ENCODE measurements at places on chromosomes 12 and 14.

DNA sequence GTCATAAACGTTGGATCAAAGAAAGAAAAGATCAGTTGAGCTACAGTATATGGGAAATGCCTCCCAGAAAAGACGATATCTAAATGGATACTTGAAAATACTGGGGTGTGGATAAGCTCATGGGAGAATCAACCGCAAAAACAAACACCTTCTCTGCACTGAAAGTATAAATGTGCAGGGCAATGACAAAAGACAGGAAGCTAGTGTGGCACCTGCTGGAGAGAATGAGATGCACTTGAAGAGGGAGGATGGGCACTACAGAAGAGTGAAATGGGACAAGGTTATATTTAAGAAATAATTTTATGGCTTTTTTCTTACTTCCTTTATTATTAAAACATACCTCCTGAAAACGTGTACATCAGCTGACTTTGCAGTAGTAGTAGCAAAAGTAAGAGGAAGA is 153.7 kb downstream of the PRKD1 start:
- DNase-seq = no peak

GRCh38 chr14:93548102-93548843 is 117.5 kb downstream of the UNC79 start:
- no peak for DNase-seq

DNA sequence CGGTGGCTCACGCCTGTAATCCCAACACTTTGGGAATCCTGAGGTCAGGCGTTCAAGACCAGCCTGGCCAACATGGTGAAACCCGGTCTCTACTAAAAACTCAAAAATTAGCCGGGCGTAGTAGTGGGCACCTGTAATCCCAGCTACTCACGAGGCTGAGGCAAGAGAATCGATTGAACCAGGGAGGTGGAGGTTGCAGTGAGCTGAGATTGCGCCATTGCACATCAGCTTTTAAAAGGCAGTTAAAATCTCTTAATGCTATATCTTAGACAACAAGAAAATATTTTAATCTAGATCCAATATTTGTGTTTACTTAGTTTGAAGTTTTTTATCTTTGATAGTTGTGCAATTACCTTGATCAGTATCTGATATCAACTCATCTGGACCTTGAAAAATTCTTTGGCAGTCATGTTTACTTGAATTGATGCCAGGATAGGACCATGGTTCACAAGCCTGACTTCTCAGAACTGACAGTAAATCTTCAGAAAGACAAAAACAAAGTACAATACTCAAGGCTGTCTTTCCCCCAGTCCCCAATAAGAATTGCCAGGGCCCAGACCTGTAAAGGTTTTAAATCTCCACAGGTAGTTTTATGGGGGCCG is 135.0 kb upstream of the AEBP2 start:
- DNase-seq = no peak

DNA sequence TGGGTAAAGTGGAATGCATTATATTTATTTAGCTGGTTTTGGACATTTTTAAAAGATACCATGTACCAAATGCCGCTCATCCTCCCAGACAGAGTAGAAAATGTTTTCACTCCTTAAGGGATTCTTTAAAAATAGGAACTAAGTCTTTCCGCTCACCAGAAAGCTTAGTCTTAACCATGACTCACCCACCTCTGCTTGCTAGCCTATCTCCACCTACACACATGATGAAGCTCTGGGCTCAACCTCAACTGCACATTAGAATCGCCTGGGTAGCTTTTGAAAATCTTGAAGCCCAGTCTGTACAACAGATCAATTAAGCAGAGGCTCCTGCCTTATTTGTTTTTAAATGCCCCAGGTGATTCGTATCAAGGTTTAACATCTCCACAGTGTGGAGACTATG is 260.5 kb downstream of the NEDD1 start:
- DNase-seq = no peak

- no peak for DNase-seq
Observed at GRCh38 chr14:101223127-101223526, 319.6 kb upstream of the RTL1 start.

DNA sequence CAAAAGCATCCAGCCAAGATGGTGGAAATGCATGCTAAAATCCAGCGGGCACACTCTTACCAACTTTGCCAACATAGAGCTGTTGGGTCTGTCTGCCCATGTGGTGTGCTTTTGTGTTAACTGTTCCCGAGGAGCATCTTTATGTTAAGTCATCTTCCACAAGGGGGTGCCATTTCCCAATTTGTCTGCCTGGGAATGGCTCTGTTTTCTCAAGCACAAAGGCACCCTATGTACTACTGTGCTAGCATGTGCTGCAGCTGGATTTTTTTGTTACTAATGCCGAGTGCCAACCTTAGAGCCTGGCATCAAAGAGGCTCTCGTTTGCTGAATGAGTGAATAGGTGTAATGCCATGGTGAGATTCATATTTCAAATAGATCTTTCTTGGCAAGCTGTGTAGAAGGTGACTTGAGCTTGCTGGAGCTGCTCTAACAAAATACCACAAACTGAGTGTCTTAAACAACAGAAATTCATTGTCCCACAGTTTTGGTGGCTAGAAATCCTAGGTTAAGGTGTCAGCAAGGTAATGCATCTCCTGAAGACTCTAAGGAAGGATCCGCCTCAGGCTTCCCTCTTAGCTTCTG is 74.3 kb downstream of the TRHDE start:
- no peak for DNase-seq

DNA sequence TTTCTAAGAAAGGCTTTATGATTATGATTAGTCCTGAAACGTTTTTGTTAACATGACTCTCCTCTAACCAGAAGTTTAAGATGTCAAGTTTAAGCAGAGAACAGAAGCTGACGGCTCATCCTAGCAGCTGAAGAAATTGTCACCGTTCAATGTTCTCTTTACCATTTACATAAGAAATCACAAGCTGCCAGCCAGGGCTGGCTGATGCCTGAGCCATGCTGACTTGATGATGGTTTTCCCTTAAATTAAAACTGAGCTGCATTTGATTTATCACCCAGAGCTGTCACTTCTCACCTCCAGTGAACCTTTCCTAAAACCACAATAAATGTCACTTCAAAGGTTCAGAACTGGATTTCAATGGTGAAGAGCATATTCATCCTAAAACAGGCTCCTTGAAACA is 153.6 kb downstream of the KTN1 start:
- DNase-seq = no peak

GRCh38 chr14:92472860-92473259 is 40.7 kb upstream of the RIN3 start:
- no peak for DNase-seq

DNA sequence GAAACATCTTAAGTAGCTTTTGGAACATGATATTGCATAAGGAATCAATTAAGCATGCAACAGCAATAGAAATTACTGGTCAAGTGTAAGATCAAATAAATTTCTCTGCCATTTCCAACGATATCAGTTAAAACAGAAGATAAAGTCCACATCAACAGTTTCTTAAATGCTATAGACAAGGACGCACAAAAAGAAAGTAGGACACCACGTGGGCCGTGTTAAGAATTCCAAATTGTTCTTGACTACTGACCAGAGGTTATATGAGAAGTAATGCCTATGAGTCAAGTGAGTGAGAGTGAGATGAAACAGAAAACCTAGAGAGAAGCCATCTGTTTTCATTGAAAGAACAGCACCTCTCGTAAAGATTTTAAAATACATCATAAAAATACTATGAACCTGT is 318.2 kb downstream of the TMEM117 start:
- no peak for DNase-seq

GRCh38 chr12:121702944-121703343 is 9.6 kb upstream of the TMEM120B start:
- DNase-seq = no peak

DNA sequence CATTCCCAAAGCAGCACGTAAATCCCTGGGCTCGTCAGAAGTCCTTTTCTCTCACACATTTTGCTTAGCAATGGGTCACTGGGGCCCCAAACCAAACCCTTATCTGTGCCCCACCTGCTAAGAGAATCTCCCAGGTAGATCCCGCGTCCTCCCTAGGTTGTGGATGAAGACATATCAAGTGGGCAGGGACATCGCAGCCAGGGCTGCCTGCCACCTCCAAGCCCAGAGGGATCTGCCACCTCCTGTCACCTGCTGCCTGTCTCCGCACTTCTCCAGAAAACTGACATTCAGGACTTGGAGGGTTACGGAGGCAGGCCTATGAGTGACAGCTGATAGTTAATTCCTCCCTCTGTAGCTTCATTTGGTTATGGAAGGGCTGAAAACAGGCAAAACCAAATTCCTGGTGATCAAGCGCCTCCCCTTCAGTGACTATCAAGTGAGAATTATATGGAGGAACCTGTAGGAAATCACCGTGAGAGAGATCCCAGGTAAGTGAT is 19.5 kb downstream of the BCL11B start:
- no peak for DNase-seq

DNA sequence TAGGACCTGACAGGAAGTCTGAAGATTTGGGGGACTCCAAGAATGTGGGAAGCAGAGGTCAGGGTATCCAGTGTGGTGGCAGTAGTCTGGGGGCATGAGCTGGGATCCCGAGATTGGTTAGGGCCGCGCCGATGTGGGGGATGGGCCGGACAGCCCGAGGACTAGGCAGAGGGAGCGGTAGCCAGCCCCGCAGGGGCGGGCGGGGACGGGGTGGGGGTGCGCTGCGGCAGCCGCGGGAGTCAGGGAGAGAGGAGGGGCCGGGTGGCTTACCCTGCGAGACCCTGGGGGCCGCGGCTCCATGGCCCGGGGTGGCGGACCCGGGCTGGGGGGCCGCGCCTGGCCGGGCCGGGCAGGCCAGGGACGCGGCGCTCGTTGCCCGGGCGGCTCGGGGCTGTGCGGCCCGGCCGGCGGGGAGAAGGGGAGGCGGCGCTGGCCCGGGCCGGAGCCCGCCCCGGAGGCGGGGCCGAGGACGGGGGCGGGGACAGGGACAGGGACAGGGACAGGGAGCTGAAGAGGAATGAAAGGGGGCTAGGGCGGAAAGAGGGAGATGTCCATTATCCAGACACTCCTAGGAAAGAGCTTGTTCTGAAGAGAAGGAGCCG is 5.6 kb downstream of the ZNF385A start:
- no peak for DNase-seq

DNA sequence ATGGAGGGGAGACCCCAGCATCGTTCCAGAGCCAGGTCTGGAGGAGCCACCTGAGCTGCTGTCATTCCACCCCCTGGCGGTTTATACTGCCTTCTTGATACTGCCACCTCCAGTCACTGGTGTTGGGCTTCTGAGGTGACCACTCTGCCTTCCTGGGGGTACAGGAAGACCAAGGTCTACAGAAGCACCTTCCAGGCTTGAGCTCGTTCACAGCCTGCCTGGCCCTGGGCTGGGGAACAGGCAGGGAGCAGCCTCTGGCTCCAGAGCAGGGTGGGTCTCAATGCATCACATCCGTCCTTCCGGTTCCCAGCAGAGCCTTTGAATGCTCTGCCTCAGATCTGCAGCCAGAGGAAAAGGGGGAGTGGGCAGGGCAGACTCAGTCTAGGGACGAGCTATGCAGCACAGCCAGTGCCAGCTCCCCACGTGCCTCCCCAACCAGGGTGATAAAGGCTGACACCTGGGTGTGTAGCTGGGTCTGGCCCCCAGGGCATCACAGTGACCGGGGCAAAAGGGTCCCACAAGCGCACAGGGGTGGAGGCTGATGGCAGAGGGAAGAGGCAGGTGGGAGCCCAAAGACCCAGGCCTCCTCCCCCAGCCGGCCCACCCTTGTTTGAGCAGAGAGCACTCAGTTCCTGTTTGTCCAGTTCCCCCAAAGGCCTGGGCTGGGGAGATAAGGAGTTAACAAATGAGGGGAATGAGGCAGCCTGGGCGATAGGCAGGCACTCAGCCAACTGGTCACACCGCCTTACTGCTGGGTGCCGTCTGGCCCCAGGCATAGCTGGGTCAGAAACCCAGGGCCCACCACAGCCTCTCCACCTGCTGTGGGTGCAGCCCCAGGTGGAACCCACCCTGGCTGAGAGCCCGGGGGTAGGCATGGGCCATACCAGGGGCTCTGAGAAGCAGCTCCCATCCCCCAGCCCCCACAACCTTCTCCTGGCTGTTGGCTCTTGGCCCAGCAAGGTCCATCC is 17.1 kb downstream of the DEGS2 start:
- no peak for DNase-seq

GRCh38 chr12:89384050-89384758 is 31.9 kb upstream of the DUSP6 start:
- no peak for DNase-seq

DNA sequence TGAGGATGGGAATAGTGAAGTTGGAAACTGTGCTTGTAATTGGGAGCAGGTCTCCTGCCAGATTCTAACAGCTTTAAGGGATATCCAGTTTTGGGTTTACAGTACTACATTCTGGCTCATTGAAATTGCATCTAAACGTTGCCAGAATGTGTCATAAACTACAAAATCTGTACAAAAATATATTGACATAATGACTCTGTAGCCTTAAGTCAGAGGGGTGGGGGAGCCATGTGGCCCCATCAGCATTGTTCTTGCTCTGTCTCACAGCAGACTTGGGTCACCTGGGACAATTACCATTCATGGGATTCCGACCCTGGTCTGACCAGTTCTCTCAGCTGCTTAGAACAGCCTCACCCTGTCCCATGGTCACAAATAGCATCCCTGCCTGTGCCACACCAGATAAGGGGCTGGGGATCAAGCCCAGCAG is 43.3 kb upstream of the MED13L start:
- DNase-seq = no peak

GRCh38 chr12:64709429-64709828 is 49.8 kb downstream of the GNS start:
- DNase-seq = no peak

- DNase-seq = no peak
Observed at GRCh38 chr12:82886671-82887340, 200.1 kb downstream of the TMTC2 start.

DNA sequence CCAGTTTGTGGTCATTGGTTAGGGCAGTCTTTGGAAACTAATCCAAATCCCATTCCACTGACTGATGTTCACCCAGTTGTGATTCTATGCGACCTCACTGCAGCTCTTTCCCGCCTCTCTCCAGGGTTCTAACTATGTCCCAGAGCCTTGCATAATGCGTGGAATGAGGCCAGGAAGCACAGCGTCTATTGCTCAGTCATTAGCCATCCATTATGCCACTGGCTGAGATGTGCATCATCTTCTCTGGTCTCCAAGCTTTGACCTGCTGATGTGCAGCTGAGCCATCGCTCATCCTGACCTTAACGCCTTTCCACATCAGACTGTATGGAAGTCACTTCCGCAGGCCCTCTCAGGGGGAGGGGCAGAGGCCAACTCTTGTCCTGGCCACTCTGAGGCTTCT is 115.4 kb upstream of the VRK1 start:
- DNase-seq = no peak

- DNase-seq = no peak
Observed at GRCh38 chr14:72619881-72620280, 274.0 kb downstream of the DPF3 start.

- no peak for DNase-seq
Observed at GRCh38 chr14:81406863-81407262, 6.7 kb upstream of the STON2 start.

- DNase-seq = no peak
Observed at GRCh38 chr12:132723764-132724140, 13.1 kb downstream of the PGAM5 start.

DNA sequence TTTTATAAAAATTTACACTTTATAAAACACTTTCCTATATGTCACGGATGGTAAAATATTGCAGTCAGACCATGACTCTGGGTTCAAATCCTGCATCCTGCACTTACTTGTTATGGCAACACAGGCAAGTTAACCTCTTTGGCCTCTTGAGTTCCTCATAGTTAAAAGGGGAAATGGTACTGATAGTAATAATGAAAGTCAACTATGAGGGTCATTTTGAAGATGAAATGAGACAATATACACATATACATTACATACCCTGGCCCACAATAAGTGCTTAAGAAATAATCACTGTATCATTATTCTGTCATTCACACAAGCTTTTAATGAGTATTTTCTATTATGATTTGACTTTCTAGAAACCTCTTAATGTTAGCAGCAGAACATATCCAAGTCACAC is 64.4 kb downstream of the C12orf42 start:
- DNase-seq = no peak
